GF-D8 (cell line): ENCODE measurements at places on chromosomes 5 and 9.

- DNase-seq = no peak
Measured at GRCh38 chr9:4422495-4422894, 67.8 kb upstream of the SLC1A1 start.

DNA sequence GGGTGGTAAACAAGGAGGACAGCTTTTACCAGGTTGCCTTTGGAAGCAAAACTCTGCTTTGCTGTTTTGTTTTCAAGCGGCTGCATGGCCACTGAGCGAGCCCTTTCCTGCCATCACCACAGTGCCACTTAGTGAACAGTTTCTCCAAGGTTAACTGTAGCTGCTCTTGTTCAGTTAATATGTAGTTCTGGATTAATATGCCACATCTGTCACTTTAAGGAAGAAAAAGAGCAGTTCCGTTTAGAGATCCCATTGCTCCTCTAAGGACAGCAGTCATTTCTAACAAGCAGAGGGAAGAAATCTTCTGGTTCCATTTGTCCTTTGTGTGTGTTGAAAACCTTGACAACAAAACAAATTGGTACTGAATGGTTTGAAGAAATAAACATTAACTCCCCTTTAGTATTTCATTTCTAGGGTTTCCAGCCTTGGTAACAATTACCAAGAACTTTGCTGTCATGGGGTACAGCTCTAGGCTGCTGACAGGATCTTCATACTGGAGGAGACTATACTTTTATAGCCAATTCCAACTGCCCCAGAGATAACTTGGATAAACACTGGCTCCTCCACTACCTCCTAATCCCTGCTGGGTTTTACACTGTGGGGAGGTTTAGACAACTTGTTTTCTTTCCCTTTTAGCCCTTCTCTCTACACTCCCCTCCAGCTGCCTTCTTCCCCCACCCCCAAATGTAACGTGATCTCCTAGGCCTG is 10.3 kb upstream of the ABL1 start:
- no peak for DNase-seq

GRCh38 chr9:135105938-135106491 is 18.5 kb downstream of the OLFM1 start:
- no peak for DNase-seq

DNA sequence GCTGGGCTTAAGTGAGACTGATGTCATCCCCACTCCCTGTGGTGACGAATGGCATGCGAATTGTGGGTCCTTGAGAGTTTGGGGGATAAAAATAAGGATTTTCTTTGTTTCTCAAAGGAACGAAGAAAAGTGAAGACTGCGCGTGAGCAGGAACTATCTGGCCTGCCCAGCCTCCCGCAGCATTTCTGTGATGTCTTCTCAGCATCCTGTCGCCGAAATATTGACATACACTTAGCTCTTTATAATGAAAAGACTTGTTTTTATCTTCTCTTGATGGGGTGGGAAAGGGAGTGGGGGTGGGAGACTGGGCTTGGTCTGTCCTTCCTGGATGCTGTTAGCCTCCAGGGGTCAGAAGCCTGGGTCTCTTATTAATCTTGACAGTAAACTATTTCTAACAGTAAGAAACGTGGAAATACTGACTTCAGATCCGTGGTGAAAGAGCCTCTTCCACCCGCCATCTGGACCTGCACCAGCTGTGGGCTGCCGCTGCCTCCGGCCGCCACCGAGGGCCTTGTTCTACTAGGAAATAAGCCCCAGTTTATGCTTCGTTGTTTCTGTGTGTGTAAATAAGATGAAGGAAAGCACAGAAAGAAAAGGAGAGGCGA is 239.6 kb downstream of the FANCC start:
- no peak for DNase-seq

DNA sequence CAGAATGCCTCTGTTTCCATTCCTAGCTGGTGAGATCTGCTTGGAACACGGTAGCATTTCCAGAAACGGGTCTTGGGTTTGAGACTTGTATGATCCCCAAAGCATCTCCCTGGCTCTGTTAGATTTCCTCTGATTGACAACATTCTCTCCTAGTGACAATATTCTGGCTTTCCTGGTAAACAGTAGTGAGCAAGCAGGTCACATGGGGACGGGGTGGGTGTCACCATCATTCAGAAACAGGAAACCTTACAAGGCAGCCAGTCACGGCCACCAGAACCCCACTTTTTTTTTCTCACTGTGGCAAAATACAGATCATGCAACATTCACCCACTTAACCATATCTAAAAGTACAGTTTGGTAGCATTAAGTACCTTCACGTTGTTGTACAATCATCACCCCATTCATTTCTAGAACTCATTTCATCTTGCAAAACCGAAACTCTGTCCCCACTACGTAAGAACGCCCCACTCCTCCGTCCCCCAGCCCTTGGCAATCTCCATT is 90.1 kb upstream of the LMX1B start:
- DNase-seq = no peak

- DNase-seq = no peak
Measured at GRCh38 chr9:116475201-116475600, 211.9 kb upstream of the TRIM32 start.

DNA sequence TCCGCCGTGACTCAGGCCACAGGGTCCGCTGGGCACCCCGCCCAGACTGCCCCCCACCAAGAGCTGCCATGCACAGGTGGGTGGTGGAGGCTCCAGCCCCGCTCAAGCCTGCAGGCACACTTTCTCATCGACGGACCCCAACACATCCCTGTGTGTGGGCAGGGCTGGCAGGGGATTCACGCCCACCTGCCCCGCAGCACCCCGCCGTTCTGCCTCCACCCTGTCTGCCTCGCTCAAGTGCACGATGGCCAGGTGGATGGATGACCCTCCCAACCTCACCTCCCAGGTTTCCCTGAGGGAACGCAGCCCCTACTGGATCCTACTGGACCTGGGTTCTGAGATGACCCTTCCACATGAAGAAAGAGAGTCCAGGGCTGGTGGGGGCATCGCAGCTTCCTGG is 26.1 kb upstream of the FCN1 start:
- DNase-seq = no peak

GRCh38 chr9:17837965-17838364 is 259.1 kb downstream of the SH3GL2 start:
- DNase-seq = no peak

DNA sequence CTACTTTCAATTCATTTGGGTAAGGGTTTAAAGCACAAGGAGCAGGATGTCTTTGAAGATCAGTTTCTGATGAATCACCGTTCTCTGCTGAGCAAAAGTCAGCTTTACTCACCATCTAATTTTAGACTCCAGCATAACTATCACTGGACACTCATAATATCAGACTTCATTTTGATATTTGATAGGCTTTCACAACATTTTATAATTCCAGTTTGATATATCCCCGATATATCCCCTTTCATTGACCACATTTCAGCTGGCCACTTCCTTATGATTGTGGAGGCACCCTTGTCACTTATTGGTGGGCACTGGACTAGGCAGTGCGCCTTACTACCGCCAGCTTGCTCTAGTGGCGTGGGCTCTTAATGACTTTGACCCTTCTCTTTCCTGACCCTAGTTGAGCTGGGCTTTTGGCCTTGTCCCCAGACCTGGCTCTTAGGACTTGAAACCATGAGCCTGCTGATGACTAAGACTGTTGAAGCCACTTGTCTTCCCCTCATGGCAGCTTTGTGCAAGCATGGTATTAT is 46.8 kb downstream of the CYSTM1 start:
- no peak for DNase-seq

DNA sequence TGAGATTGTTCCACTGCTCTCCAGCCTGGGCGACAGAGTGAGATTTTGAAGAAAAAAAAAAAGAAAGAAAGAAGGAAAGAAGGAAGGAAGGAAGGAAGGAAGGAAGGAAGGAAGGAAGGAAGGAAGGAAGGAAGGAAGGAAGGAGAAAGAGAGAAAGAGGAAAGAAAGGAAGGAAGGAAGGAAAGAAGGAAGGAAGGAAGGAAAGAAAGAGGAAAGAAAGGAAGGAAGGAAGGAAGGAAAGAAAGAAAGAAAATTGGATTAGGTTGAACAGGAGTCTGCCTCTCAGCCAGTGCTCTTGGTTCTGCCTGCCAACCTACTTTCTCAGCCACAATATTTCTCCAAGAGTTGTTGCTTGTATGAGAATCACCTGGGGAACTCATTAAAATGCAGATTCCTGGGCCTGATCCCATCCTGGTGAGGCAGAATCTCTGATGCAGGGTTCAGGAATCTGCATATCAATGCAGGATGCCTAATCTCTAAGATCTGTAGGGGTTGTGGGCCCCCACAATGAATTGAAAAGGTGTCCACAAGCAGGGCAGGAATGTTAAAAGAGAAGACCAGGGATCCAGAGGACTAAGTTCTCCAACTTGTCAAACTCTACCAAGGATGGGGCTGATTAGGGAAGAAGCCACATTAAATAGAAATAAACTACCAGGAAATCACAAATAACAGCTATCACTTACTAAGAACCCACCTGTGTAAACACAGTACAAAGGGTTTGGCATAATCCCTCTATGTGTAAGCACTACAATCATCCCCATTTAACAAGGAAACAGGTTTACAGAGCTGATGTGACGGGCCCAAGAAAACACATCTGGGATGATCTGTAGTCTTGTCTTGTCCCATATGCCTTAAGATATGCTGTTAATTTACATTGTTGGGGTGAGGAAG is 23.4 kb upstream of the GALNT10 start:
- no peak for DNase-seq

DNA sequence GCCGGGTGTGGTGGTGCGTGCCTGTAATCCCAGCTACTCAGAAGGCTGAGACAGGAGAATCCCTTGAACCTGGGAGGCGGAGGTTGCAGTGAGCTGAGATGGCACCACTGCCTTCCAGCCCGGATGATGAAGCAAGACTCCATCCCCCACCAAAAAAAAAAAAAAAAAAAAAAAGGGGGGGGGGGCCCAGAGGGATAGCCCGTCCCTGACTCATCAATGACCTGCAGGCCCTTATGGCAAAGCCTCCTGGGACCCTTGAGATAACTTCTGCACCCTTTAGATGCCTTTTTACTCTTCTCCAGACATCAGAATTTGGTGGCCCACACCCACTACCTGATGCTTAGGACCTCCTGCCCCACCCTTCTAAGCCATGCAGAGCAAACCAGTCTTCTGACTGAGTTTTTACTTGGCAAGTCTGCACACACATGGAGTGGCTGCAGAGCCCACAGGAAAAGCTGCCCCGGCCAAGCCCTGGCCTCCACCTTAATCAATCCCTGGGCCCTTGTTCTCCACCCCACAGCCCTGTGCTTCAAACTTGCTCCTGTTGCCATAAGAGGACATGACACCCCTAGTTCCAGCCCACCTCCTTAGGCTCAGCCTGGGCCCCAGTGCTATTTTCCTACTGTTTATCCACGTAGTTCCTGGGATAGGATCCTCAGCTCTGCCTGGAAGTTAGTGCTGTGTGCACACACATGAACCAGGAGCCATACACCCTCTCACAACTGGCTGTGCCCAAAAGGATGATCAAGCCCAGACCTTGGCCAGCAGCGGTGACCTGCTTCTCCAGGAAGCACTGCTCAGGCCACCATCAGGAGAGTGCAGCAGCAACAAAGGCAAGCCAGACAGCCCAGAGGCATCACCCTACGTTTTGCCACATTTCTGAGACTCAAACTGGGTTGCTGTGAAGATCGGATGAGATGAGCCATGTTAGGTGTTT is 5.1 kb downstream of the MGAT1 start:
- DNase-seq = no peak

- DNase-seq = no peak
Measured at GRCh38 chr5:129063483-129064113, 31.0 kb upstream of the ISOC1 start.

GRCh38 chr9:130962418-130963316 is 23.6 kb upstream of the FIBCD1 start:
- no peak for DNase-seq

GRCh38 chr5:160198841-160199409 is 30.4 kb upstream of the FABP6 start:
- DNase-seq = no peak

- DNase-seq = no peak
Measured at GRCh38 chr9:35164711-35165110, 2.9 kb downstream of the UNC13B start.
